ENCODE measurements at places on chromosomes 7 and 10.

DNA sequence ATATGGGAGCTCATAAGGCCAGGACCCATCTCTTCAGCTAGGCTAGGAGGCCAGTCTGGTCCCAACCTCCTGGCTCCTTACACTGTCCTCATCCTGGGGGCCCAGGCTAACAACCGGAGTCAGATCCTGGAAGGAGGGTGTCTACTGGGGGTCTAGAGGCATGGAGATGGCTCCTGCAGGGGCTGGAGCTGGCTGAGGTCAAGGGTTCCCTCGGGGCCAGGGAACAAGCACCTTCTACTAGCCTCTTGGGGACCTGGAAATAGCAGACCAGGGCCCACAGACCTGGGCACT is 37.2 kb downstream of the CLRN3 start:
- no peak for DNase-seq
- no peak overlapping the region for H3K4me3 ChIP-seq
- no peaks in the 10 kb centered on the region for H3K27me3 ChIP-seq
- H3K27ac ChIP-seq, result no peak overlapping the region
- H3K36me3 ChIP-seq, result no peaks in the 10 kb centered on the region
- H3K4me1 ChIP-seq, result no peaks in the 10 kb centered on the region

- no peak for DNase-seq
- H3K36me3 ChIP-seq, result no peaks in the 10 kb centered on the region
- no peak overlapping the region for H3K27ac ChIP-seq
- H3K27me3 ChIP-seq, result no peaks in the 10 kb centered on the region
- H3K4me3 ChIP-seq, result no peak overlapping the region
Observed at GRCh38 chr10:33876584-33877400, 542.3 kb upstream of the NRP1 start.

DNA sequence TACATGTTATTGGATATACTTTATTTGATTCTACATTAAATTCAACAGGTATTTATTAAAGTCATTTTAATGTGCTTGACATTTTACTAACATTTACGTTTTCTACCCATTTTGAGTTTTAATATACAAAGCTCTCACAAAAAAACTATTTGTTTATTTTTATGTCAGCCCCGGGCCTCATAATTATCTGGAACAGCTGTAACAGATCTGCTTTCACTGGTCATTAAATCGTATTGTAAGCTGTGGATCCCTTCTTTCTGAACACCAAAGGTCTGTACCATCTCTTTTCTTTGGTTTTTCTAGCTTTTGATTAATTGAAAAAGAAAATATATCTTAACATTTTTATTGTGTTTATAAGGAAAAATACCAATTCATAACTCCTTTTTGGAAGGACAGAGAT is 73.5 kb downstream of the SEMA3E start:
- no peaks in the 10 kb centered on the region for H3K36me3 ChIP-seq
- no peak for DNase-seq
- H3K27ac ChIP-seq, result no peak overlapping the region
- H3K27me3 ChIP-seq, result no peaks in the 10 kb centered on the region
- no peaks in the 10 kb centered on the region for H3K4me1 ChIP-seq

GRCh38 chr10:50345545-50345944 is 94.2 kb upstream of the ASAH2 start:
- no peak overlapping the region for H3K4me3 ChIP-seq
- no peak overlapping the region for H3K27ac ChIP-seq
- peaks cover 9% of the 10 kb centered on the region for H3K36me3 ChIP-seq

DNA sequence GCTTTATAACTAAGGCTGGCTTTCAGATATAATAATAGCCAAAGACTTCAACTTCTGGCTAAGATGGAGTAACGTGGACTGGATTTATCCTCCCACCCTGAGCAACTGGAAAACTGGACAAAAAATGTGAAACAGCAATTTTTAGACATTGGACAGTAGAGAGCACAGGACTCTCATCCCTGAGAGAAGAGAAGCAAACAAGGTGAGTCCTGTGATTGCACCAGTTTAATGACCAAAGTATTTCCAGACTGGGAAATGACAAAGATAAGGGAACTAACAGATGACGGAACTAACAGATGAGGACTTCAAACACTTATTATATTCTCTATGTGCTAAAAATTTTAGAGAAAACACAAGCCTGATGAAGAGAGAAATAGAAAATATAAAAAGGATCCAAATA is 175.7 kb upstream of the SLC25A13 start:
- no peaks in the 10 kb centered on the region for H3K4me1 ChIP-seq
- no peak for DNase-seq
- no peaks in the 10 kb centered on the region for H3K27me3 ChIP-seq
- H3K27ac ChIP-seq, result no peak overlapping the region

DNA sequence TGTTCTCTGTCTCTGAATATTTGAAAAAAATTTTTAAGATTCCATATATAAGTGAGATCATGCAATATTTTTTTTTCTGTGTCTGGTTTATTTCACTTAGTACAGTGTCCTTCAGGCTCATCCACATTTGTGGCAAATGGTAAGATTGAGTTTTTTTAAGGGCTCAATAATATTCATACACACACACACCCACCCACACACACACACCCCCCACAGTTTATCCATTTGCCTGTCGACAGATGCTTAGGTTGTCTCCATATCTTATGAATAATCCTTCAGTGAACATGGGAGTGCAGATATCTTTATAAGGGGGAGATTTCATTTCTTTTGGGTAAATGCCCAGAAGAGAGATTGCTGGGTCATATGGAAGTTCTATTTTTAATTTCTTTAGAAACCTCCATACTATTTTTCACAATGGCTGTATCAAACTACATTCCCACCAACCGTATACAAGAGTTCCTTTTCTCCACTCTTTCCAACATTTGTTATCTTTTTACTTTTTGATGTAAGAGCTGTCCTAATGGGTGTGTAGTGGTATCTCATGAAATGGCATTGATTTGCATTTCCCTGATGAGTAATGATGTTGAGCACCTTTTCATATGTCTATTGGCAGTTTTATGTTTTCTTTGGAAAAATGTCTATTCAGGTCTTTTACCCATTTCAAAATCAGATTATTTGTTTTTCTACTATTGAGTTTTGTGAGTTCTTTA is 35.0 kb downstream of the AUTS2 start:
- H3K4me1 ChIP-seq, result peaks cover 24% of the 10 kb centered on the region
- no peak overlapping the region for H3K4me3 ChIP-seq
- no peaks in the 10 kb centered on the region for H3K36me3 ChIP-seq

DNA sequence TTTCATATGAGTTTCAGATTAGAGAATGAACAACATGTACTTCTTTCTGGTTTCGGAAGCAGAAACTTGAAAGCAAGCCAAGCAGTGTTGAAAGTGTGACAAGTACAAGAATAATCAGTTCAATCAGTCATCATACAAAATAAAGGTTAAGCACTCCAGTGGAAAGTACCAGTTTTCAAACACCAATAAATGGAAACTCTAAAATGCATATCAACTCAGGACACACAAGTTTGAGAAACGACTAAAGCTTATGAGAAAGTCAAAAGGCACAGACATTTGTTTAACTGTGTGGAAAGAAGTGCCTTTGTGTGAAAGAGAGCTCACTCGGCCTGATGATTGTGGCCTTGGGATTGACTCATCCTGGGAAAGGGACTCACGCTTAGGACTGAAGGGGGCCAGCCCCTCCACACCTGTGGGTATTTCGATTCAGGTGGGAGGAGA is 60.6 kb upstream of the AKR1C1 start:
- H3K27ac ChIP-seq, result no peak overlapping the region
- H3K27me3 ChIP-seq, result no peaks in the 10 kb centered on the region
- H3K4me3 ChIP-seq, result no peak overlapping the region

- no peaks in the 10 kb centered on the region for H3K4me1 ChIP-seq
- no peak overlapping the region for H3K4me3 ChIP-seq
- H3K27ac ChIP-seq, result no peak overlapping the region
- no peaks in the 10 kb centered on the region for H3K27me3 ChIP-seq
- H3K36me3 ChIP-seq, result no peaks in the 10 kb centered on the region
Observed at GRCh38 chr7:156943091-156944041, 6.1 kb upstream of the NOM1 start.
